ENCODE measurements at places on chromosomes 13 and 19. TPM values are rescaled to one million over a fixed set of nuclear protein-coding genes. Genes with fewer than 3 reads are reported as not detected.

TEX101 gene
- not detected for total RNA-seq

C5AR2 gene
- total RNA-seq: under 0.01 TPM

KIR3DL1 gene
- total RNA-seq: not detected

JSRP1 gene
- not detected for total RNA-seq

UQCR11 gene
- 124 TPM for total RNA-seq

EID2B gene
- 5.3 TPM for total RNA-seq

IL11 gene
- total RNA-seq: 8.4 TPM

TMEM59L gene
- total RNA-seq: not detected

SIRT6 gene
- total RNA-seq: 28.4 TPM

IZUMO2 gene
- not detected for total RNA-seq

TMEM190 gene
- not detected for total RNA-seq

HIPK4 gene
- not detected for total RNA-seq

ICAM4 gene
- total RNA-seq: 0.24 TPM

ZNF420 gene
- total RNA-seq: 9.4 TPM

RFPL4AL1 gene
- total RNA-seq: not detected

ZNF823 gene
- 11.5 TPM for total RNA-seq

CEACAM7 gene
- total RNA-seq: not detected

TMPRSS9 gene
- total RNA-seq: 0.10 TPM

ZNF254 gene
- 11.4 TPM for total RNA-seq

RNF126 gene
- 48.7 TPM for total RNA-seq

NKG7 gene
- not detected for total RNA-seq

NOVA2 gene
- not detected for total RNA-seq

SMARCA4 gene
- total RNA-seq: 72.9 TPM

ZNF677 gene
- total RNA-seq: 12.4 TPM

KLK11 gene
- not detected for total RNA-seq

NEK5 gene
- total RNA-seq: not detected

All from RPMI7951 (cell line).